DMS153 (cell line): ENCODE measurements at places on chromosomes 5 and 9.

GRCh38 chr9:37987467-37987981 is 81.5 kb downstream of the SHB start:
- DNase-seq, result no peak

DNA sequence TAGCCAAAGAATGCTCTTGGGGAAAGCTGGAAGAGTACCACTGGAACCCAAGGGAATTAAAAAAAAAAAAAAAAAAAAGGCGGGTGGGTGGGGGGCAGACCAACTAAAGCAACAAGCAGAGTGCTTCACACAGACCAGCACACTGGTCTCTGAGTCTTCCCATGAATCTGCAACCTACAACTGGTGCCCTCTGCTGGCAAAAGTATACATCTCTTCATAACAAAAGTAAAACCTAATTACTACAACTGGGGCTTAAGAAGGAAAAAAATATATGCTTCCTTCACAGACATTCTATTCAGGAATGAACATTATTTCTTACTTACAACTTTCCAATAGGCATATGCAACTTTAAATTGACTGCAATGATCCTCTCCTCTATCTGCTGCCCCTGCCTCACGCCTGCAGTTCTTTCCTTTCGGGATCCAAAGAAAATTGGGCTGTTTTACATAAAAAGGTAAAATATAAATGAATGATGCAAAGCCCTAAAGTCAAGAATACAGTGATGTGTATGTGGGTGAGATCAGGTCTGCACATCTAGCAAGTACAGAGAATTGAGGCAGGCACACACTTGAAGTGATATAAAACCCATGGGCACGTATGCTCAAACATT is 7.2 kb upstream of the KLHL3 start:
- peak; percentile 33 for DNase-seq

DNA sequence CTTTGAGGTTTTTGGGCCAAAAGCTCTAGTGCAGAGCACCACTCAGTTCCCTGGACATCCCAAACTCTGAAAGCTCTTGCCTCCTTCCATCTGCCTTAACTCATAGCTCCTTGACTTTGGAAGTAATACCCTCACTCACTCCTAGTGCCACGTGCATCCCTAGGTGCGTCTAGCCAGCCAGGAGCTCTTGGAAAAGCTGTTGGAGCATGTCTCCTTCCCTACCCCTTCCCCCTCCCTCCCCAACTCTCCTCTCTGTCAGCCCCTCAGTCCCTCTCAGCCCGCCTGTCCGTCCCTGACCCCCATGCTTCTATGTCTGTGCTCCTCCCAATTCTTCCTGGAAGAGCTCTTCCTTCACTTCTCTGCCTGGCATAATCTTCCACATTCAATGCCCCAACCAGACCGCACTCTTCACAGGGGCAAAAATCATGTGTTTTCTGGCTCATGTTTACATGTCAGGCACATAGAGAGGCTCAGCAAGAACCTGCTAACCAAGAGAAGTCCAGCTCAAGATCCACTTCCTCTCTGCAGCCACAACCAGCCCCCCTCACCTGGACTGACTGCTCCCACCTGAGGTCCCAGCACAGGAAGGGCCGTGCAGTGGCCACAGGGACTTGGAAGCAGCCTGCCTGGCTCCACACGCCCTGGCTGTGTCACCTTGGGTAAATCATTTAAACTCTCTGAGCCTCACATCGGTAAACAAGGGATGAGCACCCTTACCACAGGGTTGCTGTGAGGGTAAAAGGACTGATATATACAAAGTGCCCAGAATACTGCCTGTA is 58.4 kb downstream of the WHRN start:
- no peak for DNase-seq

DNA sequence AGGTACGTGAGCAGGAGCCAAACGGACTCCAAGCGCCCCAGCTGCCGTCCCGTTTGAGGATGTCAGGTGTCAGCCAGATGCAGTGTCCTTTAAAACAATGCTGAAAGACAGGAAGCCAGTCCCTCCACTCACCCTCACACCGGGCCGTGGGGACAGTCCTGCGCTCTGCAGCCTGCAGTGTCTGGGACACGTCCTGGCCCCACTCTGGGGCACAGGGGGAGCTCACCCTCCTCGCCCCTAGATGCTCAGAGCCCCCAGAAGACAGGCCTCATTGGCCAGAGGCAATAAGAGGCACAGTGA is 79.7 kb downstream of the ZNF354C start:
- no peak for DNase-seq

DNA sequence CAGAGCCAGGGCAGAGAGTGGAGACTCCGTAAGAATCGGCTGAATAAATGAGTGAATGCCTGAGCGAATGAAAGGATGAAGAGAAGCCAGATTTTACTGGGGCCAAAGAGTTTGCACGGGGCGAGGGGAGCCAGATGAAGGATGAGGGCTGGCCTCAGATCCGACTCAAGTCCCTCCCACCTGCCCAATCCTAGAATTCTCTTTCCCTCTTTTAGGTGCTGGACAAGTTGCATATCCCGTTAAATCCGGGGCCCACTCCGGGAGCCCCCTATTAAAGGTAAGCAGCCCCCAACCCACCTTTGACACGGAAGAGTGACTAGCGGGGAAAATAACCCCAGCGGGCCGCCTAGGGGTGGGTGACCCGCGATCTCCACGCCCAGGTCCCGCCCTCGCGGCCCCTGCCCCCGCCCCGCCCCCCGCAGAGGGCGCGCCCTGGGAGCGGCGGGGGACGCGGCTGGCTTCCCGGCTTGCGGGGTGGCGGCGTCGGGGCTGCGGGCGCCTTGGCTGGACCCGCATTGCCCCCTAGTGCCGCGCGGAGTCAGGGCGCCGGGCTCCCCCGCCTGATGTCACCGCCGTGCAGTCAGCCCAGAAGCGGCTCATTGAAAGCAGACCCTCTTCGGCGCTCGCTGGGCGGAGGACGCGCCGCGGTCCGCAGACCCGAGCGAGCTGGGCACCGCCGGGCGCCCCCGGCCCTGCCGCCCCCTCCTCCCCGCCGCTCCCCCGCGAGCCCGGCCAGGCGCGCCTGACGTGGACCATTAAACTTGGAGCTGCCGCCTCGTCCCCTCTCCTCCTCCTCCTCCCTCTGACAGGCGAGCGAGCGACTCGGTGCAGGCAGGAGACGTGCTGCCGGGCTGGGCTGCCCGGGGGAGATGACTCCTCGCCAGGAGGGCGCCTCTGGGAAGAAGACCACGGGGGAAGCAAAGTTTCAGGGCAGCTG is at the start of gene ADRA1B:
TSS of gene ADRA1B (plus strand) at position 579 of the 937 bp plus-strand sequence. CDS start 424 bp downstream, outside the sequence.
- DNase-seq, result no peak

DNA sequence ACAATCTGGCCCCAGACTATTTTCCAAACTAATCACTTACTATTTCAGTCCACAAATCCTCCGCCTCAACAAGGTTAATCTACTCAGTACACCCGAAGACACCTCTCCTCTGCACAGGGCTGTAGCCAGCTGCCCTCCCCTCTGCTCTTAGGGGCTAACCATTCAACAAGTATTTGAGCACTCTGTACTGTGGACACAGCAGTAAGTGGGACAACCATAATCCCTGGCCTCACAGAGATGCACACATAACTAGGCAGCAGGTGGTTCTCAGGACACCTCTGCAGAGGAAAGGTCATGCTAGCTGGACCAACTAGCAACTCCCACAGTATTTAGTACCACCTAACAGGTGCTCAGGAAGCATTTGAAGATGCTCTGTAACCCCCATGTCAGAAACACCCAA is 5.5 kb downstream of the CAMSAP1 start:
- DNase-seq, result no peak

- no peak for DNase-seq
Measured at GRCh38 chr5:31993165-31993961, 180.8 kb downstream of the GOLPH3 start.

DNA sequence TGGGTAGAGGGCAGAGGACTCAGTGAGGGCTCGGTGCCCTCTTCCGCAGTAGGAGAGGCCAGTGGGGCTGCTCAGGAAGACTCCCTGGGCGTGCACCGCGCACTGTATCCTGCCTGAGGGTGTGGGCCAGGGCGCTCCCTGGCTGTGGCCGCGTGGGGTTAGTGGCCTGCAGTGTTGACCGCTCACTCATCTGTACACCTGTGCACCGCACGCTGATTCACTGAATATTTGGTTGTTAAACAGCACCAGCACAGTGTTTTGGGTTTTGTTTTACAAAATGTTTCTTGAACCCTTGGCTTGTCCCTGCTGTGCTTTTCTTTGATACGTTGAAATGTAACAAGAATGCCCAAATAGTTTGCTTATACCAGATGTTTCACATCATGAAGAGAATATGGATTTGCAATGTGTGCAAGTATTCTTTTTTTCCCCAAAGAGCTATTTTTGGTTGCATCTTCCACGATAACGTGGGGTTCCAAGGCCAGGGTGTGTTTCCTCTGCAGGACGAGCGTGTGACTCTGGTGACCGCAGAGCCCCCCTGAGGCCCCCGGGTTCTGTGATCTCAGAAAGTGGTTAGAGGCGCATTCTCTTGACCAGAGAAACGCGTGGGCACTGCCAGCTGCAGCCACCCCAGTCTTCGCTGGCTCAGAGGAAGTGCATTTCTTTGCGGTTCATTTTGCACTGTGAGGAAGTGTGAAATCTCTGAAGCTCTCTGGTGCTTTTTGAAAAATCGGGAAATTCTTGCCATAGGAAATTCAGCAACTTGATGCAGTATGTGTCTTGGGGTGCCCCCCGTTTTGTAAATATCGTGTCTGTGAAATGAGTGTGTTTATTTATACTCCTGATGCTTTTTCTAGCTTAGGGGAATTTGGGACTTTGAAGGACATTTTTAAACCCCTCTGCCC is 46.9 kb downstream of the AHRR start:
- no peak for DNase-seq

DNA sequence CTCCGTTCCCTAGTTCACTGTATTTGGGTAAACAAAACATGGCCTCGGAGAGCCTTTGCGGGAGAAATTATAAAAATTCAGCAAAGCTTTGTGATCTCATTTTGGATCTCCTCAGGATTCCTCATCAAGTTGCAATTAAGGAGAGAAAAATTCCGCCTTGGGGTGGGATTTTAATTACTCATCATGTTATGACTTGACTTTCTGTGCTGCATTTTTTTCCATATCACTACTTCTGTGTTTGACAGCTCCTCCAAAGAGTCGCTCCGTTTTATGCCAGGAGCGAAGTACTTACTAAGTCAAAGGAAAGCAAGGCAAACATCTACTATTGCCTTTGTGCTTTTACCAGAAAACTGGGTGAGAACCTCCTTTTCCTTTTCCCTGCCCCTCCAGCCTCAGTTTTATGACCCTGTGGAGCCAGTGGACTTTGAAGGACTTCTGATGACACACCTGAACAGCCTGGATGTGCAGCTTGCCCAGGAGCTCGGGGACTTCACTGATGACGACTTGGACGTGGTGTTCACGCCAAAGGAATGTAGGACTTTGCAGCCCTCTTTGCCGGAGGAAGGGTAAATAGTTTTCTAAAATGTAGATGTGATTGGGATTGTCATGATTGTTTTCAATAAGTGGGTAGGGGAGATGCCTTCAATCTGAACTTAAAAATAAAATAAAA is 71.5 kb downstream of the DOCK8 start:
- no peak for DNase-seq

GRCh38 chr9:95135756-95136155 is 181.8 kb downstream of the FANCC start:
- no peak for DNase-seq

GRCh38 chr5:93736284-93736683 is 5.1 kb downstream of the POU5F2 start:
- no peak for DNase-seq

- no peak for DNase-seq
Measured at GRCh38 chr5:119439140-119439631, 13.1 kb upstream of the HSD17B4 start.

GRCh38 chr5:14039576-14039975 is 95.1 kb upstream of the DNAH5 start:
- DNase-seq, result no peak

DNA sequence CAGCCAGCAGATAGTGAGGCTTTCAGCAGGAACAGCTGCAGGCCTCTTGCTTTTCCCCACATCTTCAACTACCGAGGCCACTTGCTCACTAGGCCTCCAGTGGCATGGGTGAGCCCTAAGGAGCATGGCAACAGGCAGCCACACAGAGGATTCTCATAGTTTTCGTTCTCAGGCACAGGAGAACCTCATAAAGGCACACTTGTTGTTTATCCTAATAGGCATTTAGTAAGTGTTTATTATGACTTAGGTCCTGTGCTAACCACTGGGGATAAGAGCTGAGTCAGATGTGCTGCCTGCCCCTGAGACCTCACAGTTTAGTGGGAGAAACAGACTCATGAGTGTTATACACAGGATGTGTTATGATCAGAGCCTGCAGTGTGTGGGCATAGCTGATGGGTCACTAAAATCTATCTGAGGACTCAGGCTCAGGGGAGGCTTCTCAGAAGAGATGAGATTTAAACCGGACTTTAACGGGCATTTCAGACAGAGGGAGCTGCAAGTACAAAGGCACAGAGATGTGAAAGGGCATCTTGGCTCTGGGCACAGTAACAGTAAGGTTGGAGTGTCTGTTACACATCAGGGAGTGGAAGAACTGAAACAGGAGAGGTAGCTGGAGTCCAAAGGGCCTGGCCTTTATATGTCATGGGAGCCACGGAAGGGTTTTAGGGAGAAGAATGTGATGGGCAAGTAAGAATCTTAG is 21.0 kb upstream of the HEMGN start:
- DNase-seq, result no peak

- DNase-seq, result no peak
Measured at GRCh38 chr9:133494636-133495326, 15.9 kb upstream of the SLC2A6 start.

- DNase-seq, result no peak
Measured at GRCh38 chr5:134545070-134545868, 19.8 kb downstream of the JADE2 start.
